ENCODE measurements at places on chromosomes 1 and 21.

DNA sequence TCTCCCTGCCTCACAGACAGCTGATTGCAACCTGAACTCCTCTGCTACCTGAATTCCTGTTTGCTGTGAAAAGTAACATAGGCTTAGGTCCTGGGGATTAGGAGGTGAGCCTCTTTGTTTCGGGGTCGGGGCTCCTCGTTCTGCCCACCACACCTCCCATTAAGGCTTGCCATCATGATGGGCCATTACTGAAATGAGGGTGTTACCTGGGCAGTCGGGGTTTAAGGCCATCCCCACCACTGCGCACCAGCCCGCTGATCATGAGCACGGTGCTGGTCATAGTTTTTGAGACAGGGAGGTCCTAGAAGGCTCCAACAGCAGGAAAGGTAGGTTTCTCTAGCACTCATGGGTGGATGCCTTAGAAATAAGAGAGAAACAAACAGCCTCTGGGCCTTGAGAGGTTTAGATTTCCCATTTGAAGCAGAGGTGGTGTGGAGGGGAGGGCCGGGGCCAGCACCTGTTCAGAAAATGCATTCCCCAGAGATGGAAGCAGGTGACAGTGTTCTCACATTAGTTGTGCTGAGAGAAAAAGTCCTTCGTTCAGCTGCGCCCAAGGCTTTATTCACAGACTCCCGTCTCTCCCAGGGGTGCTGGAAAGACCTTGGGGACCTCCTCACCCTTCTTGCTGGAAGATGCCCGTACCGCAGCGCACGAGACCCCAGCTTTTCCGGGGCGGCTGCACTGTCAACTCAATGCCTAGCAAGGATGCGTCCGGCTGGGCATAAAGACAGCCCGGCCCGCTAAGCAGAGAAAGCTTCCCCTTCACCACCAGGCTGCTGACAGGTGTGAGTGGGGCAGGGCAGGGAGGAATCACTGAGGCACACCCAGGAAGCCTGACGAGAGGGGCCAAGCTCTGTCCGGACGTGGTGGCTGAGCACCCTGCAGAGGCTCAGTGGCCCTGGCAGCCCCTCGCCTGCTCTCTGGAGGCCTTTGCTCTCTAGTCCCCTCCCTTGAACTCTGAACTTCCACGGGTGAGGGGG lies 125.5 kb downstream of the PGBD5 start:
- no peak for DNase-seq

DNA sequence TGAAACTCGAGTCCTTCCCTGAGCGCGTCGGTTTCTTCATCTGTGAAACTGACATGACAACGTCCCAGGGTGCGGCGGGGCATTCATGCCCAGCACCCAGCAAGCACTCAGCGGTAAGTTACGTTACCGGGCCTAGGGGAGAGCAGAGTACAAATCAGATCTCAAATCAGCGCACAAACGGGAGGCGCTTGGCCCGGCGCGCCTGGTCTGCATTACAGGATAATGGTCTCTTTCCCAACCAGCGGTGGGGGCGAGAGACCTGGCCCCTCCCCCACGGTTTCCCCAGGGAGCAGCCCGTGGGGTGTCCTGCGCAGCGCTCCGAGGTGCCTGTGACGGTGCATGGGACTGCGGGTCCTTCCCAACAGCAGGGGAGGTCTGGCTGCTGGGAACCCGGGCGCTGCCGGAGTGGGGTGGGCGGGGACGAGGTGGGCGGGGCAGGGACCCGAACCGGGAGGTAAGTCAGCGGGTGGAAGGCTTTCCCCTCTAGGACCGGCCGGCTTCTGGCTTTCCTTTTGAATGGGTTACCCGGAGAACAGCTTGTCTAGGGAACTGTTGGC lies 1.0 kb downstream of the TMEM51 start:
- DNase-seq, result no peak

GRCh38 chr1:111212634-111213335 lies 12.3 kb upstream of the DENND2D start:
- no peak for DNase-seq

- DNase-seq, result no peak
Measured at GRCh38 chr21:44497703-44498126, 42.3 kb downstream of the KRTAP10-1 start.

- DNase-seq, result no peak
Measured at GRCh38 chr1:8026976-8027747, 1.1 kb upstream of the ERRFI1 start.

- no peak for DNase-seq
Measured at GRCh38 chr1:98028800-98029199, 108.0 kb upstream of the DPYD start.

DNA sequence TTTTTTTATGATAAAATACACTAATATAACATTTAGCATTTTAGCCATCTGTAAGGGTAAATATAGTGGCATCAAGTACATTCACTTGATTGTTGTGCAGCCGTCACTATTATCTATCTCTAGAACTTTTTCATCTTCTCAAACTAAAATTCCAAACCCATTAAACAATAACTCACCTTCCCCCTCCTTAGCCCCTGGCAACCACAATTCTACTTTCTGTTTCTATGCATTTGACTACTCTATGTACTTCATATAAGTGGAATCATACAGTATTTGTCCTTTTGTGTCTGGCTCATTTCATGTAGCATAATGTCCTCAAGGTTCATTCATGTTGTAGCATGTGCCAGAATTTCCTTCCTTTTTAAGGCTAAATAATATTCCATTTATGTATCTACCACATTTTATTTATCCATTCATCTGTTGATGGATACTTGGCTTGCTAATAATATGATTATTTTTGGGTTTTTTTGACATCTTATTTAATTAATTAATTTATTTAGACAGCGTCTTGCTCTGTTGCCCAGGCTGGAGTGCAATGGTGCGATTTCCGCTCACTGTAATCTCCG lies 69.6 kb upstream of the MACF1 start:
- DNase-seq, result no peak

GRCh38 chr1:54965624-54966340 lies 14.6 kb upstream of the TMEM61 start:
- DNase-seq, result no peak

- no peak for DNase-seq
Measured at GRCh38 chr1:50112193-50112592, 3.5 kb downstream of the ELAVL4 start.

GRCh38 chr1:158799689-158800088 lies 18.7 kb upstream of the OR6N2 start:
- DNase-seq, result no peak

DNA sequence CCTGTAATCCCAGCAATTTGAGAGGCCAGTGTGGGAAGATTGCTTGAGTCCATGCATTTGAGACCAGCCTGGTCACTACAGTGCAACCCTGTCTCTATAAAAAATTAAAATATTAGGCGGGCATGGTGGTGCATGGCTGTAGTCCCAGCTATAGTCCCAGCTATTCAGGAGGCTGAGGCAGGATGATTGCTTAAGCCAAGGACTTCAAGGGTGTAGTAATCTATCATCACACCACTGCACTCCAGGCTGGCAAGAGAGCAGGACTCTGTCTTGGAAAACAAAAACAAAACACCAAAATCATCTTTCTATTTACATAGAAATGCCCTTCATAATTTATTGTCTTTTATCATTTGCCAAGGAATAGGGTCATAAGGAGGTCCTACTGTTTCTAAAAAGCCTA lies 1274.1 kb upstream of the NCAM2 start:
- no peak for DNase-seq

- no peak for DNase-seq
Measured at GRCh38 chr1:81733480-81733879, 67.3 kb upstream of the ADGRL2 start.

DNA sequence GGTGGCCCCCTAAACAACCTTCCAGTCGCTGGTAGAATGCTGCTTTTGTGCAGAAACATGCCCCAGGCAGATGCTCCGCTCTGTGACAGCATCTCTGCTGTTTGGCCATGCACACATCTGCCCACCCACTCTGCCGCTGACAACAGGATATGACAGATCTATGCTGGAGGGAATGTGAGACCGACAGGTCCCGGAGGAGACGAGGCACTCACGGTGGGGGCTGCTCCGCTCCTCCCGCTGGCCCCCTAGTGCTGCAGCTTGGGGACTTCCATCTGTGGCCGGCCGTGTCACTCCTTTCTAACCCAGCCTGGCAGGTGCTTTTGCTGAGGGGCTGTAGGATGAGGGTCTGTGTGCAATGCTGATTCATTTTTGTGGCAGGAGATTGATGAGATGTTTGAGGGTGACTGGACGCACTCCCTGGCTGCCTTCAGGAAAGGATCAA lies 49.1 kb upstream of the DMRTB1 start:
- DNase-seq, result no peak

DNA sequence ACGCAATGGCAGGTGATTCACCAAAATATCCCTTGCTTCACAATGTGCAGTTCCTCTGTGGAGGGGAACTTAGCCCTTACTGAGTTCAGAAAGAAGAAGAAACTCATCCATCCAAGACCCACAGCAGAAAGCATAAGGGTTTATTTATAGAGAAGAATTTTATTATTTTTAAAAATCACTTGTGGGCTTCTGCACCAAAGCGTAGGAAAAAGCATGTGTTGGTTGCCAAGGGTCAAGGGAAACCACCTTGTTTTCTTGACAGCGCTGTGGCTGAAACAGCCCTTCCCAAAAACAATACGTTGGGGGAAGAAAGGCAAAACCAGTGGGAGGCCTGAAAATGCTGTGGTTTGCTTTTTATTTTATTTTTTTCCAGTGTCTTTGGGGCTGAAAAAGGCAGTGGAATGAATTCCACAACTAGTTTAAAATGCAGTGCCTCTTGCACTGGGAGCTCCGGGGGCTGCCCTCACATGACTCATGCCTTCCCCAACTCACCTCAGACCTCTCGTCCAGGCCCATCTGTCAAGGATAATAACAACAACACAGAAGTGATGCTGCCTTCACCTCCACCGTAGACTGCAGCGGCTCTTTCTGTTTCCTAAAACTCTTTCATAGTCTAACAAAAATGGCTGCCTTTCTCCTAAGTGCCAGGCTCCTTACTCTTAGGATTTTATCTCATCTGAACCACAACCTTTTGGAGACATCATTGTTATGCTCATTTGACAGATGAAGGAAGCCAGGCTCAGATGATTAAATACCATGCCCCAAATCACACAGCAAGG lies 224.2 kb upstream of the JUN start:
- DNase-seq, result no peak

DNA sequence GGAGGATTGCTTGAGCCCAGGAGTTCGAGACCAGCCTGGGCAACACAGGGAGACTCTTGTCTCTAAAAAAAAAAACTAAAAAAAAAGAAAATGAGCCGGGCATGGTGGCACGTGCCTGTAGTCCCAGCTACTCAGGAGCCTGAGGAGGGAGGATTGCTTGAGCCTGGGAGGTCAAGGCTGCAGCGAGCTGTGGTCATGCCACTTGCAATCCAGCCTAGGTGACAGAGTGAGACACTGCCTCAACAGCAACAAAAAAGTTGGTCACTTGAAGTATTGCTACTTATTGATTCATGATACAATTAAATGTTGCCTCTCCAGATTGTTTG lies 57.9 kb upstream of the CXADR start:
- no peak for DNase-seq

- no peak for DNase-seq
Measured at GRCh38 chr1:240936911-240937668, 325.1 kb upstream of the GREM2 start.

DNA sequence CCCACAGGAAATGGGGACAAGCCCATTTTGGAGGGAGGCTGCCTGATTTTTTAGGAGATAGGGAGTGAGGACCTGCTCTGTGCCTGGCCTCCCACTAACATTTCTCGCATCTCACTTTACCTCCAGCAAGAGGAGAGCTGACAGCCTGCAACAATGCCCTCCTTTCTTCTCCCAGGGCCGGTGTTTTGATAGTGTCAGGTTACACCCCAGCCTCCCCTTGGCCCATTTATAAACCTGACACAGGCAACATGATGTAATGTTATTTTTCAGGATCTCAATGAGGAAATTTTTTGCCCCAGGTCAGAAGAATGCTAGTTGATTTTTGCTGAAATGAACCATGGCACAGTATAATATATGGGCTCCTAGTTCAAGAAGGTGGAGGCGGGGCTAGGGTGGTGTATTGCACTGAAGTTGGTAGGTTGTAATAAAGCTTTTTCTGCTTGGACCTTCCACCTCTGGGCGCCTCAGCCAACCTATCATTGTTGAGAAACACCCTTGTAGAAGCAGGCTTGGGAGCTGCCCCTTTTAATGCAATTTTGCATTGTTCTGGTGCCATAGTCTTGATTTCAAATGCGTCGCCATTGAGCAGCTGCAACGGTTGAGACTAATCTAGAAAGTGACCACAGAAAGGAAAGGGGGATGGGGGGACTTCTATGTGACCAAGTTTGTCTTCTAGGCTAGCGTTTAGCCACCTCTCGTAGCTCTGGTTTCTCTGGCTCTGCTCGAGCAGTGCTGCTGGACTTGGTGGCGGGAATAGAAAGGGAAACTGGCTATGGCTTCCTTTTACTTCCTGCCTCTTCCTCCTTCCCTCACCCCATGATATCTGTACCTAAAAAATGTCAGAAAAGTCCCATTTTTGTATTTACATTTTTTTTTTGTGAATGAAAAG lies 53.0 kb downstream of the PBX1 start:
- peak; percentile 99 for DNase-seq

DNA sequence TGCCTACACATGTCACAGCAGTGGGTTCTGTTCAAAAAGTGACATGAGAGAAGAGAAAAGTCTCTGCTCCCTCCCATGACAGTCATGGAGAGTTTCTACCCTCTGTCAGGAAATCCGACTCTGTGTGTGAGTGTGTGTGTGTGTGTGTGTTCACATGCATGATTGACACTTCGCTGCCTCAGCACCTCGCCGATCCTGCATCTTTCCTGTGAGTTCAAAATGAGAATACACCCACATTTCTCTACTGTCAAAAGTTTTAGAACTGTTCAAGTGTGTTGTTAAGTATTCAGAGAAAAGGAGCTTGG lies 46.2 kb upstream of the COX20 start:
- no peak for DNase-seq

DNA sequence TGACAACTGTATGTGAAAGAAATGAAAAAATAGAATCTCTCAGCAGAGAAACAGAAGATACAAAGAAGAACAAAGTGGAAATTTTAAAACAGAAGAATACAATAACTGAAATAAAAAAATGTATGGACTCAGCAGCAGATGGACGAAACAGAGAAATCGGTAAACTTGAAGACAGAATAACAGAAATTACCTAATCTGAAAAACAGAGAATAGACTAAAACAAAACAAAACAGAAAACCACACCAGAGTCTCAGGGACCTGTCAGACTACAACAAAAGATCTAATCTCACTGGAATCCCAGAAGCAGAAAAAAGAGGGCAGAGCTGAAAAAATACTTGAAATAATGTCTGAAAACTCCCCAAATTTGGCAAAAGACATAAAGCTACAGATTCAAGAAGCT lies 83.0 kb downstream of the ZSWIM5 start:
- DNase-seq, result no peak

DNA sequence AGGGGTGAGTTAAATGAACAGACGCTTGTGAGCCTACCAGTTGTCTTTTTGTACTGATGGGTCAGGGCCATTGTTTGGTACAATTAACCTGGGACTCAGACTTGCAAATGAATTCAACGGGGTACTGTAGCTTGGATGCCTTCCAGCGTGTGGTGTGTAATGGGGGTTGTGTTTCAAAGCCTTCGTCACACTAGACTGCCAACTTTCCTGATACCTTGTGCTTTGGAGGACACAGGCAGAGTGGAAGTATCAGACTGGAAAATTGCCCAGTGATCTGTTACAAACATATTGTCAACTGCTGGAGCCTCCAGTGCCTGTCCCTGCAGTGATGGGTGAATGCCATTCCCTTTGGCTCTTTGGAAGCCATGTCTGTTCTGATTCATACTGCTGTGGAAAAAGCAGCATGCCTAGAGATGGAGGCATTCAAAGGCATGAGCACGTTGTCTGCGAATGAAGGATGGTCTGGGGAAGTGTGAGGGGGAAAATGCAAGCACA lies 384.5 kb downstream of the LMX1A start:
- DNase-seq, result no peak

Data from NCI-H526 treated with DMSO at 0.1 percent for 48 hours (cell line).